ENCODE measurements at places on chromosomes 3 and 15.

GRCh38 chr3:136305879-136306278, 55.7 kb downstream of the PCCB start:
- no peak for DNase-seq

GRCh38 chr3:174329321-174329720, 529.8 kb upstream of the NAALADL2 start:
- DNase-seq: no peak

DNA sequence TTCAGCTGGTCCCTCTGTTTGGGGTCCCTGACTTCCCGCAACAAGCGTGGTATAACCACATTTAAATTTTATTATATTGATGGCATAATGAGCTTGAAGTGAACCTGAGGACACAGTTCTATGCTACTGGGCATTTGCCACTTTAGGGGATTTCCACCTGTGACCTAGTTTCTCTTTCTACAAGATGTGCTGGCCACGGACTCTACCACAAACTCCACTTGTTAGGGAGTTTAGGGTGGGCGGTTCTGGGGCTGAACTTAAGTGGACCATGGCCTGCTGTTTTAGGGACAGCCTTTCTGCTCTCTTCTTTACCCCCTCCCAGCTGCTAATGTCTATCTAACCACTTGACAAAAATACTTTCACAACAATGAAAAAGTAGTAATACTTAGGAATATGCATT, 1199.1 kb downstream of the SI start:
- DNase-seq: no peak

- DNase-seq: no peak
Observed at GRCh38 chr15:92158426-92158825, 235.3 kb upstream of the ST8SIA2 start.

- DNase-seq: no peak
Observed at GRCh38 chr3:51391566-51392354, 675 bp downstream of the RBM15B start.

DNA sequence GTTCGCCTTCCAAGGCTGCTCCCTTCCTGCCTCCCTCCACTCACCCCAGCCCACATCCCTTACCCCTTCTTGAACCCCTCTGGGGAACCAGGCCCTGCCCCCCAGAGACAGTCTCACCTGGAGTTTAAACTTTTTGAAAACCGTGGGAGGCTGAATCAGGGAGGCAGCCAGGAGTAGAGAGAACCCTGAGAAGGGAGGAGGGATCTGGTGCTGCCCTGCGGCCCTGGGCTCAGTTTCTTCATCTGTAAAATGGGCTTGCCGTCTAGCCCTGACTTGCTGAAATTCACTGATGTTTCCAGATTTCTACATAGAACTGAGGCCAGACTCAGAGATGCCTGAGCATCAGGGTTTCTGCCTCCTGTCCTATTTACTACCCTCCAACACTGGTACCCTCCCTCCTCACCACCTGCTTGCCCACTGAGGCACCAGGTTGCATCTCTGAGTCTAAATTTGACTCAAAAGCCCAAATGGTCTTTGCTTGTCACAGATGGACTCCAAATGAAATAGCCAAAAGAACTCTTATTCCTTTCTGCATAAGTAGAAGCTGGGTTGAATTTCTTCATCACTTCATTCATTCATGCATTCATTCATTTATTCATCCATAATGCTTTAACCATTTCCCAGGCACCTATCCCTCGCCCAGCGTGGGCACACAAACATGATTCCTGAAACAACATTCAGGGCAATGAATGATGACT, 11.9 kb upstream of the STRA6 start:
- no peak for DNase-seq

GRCh38 chr3:150462108-150462507, 54.0 kb downstream of the TSC22D2 start:
- DNase-seq: no peak

DNA sequence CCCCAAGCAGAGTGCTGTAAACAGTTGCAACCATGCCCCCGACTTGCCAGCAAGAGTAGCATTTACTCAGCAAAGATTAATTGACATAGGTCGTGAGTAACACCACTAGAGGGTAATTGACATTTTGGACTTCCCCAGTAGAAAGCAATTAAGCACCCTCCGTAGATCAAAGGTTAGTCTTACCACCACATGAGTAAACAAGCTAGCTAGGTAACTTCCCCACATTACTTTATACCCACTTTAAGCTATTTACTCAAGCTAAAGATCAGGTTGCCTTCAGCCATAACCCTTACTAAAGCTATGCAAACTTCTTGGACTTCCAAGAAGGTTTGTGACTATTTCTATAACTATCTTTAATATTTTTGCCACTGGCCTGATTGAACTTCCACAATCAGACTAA, 1072.7 kb downstream of the OTOL1 start:
- no peak for DNase-seq

- no peak for DNase-seq
Observed at GRCh38 chr3:9448643-9449042, 51.2 kb downstream of the SETD5 start.

GRCh38 chr3:158808697-158809096, 6.8 kb downstream of the MFSD1 start:
- no peak for DNase-seq

GRCh38 chr3:8233938-8234337, 267.7 kb upstream of the LMCD1 start:
- no peak for DNase-seq

- DNase-seq: no peak
Observed at GRCh38 chr15:77436822-77437221, 16.1 kb downstream of the HMG20A start.

DNA sequence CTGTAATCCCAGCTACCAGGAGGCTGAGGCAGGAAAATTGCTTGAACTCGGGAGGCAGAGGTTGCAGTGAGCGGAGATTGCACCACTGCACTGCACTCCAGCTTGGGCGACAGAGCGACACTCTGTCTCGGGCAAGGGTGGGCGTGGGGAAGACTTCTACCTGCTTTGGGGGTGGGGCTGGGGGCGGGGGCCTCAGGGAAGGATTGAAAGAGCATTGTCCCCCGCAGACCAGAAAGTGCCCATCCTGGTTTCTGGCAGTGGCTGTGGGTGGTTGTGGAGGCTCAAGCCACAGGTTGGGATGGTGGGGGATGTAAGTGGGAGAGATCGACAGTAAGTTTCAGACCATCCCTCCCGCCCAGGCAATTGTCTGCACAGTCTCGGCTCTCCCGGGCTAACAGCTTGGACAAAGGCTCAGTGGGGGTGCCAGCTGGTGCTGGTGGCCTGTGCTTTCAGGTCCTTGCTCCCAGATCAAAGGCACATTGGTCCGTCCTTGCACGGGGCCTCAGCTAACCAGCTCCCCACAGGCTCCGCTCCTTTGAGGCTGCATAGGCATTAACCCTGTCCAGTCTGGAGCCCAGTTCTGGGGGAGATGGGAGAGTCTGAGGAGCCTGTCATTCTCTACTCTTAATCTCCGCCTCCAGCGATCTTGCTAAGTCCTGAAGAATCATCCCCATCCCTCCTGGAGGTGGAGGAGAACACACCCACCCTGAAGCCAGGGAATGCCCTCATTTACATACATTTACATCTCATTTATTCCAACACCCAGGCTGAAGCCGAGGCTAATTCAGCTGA, 8.6 kb downstream of the SCN5A start:
- no peak for DNase-seq

DNA sequence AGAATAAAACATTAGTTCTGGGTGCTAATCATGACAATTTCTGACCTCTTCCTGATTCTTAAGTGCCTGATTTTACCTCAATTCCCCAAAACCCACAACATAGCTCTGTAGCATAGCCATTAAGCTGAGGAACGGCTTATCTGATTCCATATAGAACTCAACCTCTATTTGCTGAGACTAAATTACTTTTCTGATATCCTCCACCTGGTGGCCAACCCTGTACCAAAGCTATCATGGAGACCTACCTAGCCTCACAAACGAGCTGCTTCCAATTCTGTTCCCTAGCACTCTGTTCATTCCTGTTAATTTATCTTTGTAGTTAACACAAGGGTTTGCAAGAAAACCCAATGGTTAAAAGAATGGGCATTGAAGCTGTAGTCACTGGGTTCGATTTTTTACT, 245.2 kb downstream of the PLOD2 start:
- DNase-seq: no peak

DNA sequence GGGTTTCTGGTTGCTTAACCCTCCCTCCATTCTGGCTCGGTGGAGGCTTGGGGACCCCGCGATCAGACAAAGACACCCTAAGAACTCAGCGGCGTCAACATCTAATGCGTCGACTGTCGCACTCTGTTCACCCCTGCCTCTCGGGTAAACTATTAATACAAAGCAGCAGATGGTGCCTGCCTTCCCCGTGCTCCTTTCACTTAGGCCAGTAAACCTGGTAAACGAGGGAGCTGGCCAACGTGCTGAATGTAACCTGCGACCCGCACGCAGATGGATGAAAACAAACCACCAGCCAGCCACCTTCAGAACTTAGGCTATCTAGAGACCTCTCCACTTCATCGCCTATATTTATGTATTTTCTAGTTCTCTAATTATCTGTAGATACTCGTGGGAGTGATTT, 848 bp upstream of the CADPS start:
- DNase-seq: no peak

- DNase-seq: no peak
Observed at GRCh38 chr3:135432402-135432801, 533.1 kb upstream of the PPP2R3A start.

GRCh38 chr3:1442271-1442670, 349.4 kb downstream of the CNTN6 start:
- DNase-seq: no peak

- DNase-seq: no peak
Observed at GRCh38 chr3:186807231-186807630, 949 bp upstream of the RFC4 start.

DNA sequence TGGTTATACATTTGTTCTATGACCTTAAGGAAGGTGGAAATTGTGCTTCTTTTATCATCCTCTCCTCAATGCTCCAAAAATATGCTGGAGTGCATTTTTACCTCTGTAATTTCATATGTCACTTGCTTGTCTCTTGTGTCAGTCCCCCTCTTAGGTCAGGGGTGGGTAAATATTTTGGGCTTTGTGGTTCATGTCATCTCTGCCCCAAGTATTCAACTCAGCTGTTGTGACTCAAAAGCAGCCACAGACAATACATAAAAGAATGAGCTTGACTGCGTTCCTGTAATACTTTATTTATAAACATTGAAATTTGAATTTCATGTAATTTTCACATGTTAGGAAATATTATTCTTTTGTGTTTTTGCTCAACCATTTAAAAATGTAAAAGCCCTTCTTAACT, 60.4 kb upstream of the SLC24A5 start:
- DNase-seq: no peak

DNA sequence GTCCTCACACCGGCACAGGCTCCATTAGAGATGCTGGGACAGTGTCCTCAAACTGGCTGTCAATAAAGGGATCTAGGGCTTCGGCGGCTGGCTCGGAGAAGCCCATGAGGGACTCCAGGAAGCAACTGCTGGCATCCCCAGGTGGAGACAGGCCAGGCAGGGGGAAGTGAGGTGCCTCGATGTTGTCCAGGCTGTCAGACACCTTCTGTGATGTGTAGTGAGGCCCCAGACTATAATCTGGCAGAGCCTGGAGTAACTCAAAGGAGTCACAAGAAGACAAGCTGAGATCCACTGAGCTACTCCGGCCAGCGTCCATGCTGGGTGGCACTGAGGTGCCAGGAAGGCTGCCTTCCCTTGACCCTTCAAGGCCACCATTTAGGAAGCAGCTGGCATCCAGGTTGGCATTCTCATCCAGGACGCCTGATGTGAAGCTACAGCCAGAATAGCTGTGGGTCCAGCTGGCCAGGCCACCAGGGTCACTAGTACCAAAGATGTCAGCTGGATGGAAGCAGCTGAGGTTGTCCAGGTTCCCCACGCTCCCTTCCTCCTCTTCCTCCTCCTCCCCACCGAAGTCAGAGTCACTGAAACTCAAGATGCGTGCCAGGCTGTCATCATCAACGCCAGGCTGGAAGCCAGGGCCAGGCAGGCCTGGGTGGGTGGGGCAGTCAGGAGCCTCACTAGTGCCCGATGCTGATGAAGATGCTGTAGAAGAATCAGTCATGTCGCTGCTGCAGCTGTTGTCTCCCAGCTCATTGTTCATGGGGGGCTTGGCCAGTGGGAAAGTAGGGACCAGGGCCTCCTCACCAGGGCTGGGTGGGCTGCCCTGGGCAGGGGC, 10.1 kb downstream of the CSRNP1 start:
- DNase-seq: no peak

DNA sequence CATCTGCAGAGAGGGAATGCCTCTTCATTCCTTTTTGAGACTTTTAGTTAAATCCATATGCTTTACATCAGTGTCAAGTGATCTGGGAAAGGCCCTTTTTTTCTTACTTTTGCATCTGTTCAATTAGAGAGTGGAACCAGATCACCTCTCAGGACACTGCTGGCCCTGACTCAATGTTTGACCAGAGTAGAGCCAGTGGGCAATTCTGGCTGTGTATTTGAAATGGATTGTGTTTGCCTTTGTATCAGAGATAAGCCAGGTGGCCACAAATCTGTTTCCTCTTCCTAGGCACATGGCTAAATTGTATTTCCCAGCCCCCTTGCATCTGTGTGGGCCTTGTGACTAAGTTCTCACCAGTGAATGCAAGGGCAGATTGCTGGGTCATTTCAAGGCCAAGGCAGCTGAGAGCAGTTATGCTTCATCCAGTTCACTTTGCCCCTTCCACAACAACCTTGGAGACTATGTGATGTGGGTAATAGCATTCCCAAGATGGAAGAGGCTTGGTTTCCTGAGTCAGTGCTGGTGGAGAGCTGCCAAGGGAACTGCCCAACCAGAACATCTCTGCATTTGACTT, 75.6 kb upstream of the CACNA2D3 start:
- DNase-seq: no peak

GRCh38 chr15:83285979-83286553, 1.6 kb upstream of the BNC1 start:
- no peak for DNase-seq

DNA sequence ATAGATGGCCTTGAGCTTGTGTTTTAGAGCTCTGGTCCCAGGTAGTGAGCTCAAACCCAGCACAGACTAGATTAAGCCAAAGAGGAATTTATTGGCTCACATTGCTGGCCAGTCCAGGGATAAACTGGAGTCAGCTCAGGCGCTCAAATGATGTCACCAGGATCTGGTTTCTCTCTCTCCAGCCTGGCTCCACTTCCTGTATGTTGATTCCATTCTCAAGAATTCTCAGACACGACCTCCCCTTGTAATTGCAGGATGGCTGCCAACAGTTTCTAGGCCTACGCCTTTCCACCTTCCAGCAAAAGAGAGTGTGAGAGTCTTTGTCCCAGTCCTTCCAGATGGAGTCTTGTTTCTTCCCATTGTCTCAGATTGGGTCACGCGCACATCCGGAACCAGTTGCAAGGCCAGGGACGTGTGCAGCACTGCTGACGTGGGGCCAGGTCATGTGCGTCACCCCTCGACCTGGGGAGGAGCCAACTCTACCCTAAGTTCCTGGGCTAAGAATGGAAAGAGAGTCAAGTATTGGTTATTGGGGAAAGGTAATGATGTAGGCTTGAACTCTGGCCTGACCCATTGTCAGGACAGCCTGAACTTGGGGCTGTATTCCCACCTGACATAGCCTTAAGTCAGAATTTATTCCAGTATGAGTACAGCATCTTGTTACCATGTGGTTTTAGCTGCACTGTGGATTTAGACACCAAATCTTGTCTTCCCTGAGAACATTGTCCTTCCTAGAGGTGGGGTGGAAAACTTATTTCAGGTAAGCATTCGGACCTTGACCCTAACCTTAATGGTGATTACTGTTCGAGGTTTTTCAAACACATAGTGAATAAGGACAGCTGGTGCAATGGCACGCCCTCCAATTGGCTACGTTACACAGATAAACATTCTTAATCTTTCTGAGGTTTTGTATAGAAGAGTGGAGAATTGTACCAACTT, 31.6 kb downstream of the CACNA1D start:
- DNase-seq: no peak

- no peak for DNase-seq
Observed at GRCh38 chr3:56932866-56933265, 127.6 kb upstream of the SPATA12 start.
